RKO (cell line): ENCODE measurements at places on chromosomes 7 and 10.

DNA sequence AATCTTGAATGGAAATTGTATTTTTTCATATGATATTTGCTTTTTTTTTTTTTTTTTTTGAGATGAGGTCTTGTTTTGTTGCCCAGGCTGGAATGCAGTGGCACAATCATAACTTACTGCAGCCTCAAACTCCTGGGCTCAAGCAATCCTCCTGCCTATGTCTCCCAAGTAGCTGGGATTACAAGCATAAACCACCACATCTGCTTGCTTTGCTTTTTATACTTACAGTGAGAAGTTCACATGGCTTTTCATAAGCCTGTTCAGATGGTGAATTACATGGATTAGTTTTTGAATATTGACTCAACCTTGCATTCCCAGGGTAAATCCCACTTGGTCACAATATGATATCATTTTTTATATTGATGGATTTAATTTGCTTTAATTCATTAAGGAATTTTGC lies 22.0 kb downstream of the LRRD1 start:
- no peak for DNase-seq

GRCh38 chr10:92420546-92421275 lies 129.7 kb downstream of the MARCHF5 start:
- no peak for DNase-seq

DNA sequence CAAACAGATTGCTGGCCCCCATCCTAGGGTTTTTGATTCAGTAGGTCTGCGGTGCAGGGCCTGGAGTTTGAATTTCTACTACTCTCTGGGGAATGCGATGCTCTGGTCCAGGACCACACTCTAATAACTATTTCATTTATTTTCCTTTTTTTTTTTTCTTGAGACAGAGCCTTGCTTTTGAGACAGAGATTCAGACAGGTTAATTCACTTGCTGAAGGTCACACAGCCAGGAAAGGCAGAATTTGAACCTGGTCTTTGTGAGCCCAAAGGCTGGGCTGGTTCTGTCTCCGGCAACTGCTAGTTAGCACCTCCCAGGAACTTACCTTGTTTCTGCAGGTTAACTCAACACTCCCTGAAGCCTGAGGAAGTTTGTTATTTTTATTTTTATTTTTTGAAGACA lies 11.5 kb downstream of the SPACDR start:
- no peak for DNase-seq

GRCh38 chr10:10814069-10814468 lies 203.6 kb upstream of the CELF2 start:
- DNase-seq: no peak

- DNase-seq: no peak
Observed at GRCh38 chr10:32028710-32029109, 27.5 kb downstream of the KIF5B start.

DNA sequence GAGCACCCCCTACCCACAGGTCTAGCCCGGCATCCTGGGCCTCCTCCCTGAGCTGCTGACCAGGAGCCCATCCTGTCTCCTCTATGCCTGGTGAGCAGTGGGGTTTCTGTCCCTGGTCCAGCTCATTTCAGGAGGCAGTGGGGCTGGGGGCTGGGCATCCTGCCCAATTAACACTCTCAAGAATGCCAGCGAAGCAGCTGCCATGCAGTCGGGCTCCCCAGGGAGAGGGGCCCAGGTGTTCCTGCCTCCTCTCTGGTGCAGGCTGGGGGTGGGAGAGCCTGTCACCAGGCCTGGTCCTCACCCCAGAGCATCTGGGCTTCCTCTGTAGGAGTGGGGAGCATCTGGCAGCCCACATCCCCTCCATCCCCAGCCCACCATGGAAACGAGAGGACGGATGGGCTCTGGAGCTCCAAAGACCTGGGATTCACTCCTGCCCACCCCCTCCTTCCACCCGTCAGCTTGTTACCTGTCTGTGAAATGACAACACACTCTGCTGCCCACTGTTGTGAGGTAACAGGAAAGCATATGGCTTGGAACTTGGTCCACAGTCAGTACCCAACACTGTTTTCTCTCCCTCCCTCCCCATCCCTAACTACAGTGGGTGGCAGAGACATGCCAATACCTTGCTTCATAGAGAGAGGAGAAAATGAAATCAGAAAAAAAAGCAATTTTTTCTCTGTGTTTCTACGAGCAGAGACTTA lies 69.1 kb downstream of the SLIT1 start:
- DNase-seq: no peak
